Activated naive CD8-positive, alpha-beta T cell treated with anti-CD3 and anti-CD28 coated beads for 36 hours (primary cell): ENCODE measurements at places on chromosomes 7 and 10. TPM values are rescaled to one million over a fixed set of nuclear protein-coding genes. Genes with fewer than 3 reads are reported as not detected.

KLHDC10 gene
- 15.3 TPM for total RNA-seq

DNA sequence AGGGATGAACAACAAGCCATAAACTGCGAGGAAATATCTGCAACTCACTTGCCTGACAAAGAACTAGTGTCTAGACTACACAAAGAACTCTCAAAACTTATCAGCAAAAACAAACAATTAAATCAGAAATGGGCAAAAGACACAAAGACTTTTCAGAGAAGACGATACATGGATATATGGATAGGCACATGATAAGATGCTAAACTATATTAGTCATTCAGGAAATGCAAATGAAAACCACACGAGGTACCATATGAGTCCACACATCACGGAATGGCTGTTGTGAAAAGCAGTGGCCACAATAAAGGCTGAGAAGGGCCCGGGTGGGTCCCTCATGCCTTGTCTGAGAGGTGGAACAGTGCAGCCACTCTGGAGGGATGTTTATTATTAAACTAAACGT is 267.8 kb downstream of the WDR37 start:
- no peak for DNase-seq
- no peak overlapping the region for H3K27ac ChIP-seq
- H3K36me3 ChIP-seq = no peaks in the 10 kb centered on the region
- H3K4me1 ChIP-seq = peaks cover 5% of the 10 kb centered on the region
- H3K27me3 ChIP-seq = peaks cover 19% of the 10 kb centered on the region

SMARCD3 gene
- 4.1 TPM for total RNA-seq

DNA sequence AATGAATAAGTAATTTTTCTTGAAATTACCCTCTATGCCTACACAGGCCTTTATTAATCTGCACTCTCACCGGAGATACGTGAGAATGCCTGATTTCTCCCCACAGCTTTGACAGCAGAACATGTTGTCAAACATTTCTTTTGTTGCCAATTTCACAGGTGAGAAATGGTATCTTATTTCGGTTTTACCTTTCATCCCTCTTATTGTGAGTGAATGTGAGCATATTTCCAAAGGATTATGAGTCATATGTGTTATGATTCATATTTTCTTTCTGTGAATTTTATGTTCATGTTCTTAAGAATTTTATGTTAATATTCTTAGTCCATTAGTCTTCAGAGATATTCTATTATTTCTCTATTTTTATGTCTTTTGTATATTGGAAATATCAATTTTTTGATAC is 965.1 kb downstream of the CCSER2 start:
- H3K27ac ChIP-seq = no peak overlapping the region
- H3K27me3 ChIP-seq = no peaks in the 10 kb centered on the region
- H3K36me3 ChIP-seq = no peaks in the 10 kb centered on the region
- no peaks in the 10 kb centered on the region for H3K4me1 ChIP-seq
- H3K4me3 ChIP-seq = no peak overlapping the region

AZGP1 gene
- not detected for total RNA-seq

DNA sequence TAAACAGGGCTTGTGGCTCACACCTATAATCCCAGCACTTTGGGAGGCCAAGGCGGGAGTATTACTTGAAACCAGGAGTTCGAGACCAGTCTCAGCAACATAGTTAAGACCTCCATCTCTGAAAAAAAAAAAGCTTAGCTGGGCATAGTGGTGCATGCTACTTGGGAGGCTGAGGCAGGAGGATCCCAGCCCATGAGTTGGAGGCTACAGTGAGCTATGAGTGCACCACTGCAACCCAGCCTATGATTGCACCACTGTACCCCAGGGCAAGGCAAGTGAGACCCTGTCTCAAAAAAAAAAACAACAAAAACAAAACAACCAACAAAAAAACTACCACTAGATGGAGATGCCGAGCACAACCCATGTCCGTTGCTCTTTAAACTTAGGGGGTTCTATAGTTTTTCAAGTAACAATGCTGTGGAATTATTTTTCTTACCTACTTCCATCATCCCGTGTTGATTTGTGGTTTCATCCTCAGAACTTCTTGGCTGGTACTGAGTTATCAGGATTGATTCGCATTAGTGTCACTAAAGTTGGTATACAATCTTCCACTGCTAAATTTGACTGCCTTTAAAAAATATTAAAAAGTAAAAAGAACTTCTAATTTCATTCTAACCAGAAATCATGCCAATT is 12.2 kb upstream of the REPIN1 start:
- no peak for DNase-seq
- H3K27me3 ChIP-seq = no peaks in the 10 kb centered on the region
- no peak overlapping the region for H3K4me3 ChIP-seq
- peaks cover 38% of the 10 kb centered on the region for H3K4me1 ChIP-seq

- H3K27ac ChIP-seq = no peak overlapping the region
- no peak for DNase-seq
- H3K4me1 ChIP-seq = peaks cover 7% of the 10 kb centered on the region
- H3K4me3 ChIP-seq = no peak overlapping the region
- H3K27me3 ChIP-seq = peaks cover 40% of the 10 kb centered on the region
Observed at GRCh38 chr7:24769014-24769830, 12.0 kb upstream of the GSDME start.

GRCh38 chr10:29811751-29812427 is 177.1 kb upstream of the SVIL start:
- H3K27ac ChIP-seq = no peak overlapping the region
- H3K27me3 ChIP-seq = peaks cover 20% of the 10 kb centered on the region
- DNase-seq = peak; percentile 2
- H3K4me3 ChIP-seq = no peak overlapping the region

DNA sequence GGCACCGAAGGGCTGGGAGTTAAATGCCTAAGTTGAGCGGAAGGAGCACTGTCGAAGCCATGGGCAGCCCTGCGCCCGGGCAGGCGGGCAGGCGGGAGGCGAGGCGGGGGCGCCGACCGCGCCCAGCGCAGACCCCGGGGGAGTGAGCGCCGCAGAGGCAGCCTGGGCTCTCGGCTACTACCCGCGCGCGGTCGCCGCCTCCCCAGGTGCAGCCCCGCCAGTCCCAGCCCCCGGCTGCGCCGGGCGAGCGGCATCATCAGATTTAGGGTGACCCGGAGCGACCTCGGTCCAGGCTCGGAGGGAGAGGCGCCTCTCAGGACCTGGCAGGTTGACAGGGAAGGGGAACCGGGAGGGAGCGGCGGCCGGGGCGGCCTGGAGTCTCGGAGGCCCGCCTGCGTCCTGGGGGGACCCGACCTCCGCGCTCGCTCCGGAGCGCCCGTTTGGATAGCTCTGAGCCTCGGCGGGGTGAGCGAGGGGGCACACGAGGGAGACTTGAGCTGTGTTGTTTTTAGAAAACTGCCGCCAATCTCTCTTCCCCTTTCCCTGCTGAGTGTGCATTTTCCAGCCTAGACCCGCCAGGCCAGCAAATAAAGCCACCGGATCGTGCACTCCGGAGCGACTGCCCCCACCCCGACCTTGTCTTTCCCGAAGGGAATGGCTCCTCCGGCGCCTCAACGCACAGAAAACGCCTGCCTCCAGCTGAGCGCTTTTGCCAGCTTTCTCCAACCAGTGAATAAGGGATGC is 2.3 kb upstream of the NRP1 start:
- no peak overlapping the region for H3K4me3 ChIP-seq
- peaks cover 67% of the 10 kb centered on the region for H3K27me3 ChIP-seq
- H3K36me3 ChIP-seq = no peaks in the 10 kb centered on the region
- DNase-seq = peak; percentile 7
- H3K4me1 ChIP-seq = peaks cover 12% of the 10 kb centered on the region

TET1 gene
- 0.82 TPM for total RNA-seq

DNA sequence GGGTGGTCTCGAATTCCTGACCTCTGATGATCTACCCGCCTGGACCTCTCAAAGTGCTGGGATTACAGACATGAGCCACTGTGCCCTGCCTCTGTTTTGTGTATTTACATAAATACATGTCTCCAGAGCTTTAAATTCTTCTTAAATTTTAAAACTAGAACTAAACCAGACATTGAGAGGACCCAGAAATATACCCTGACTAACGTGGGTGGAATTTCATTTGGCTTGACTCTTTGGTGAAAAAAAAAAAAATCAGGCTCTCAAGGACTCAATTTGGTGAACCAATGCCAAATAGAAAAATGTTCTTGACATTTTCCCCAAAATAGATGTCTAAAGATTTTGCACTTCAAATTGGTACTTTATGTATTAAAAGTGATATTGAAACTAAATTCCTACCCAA is 16.6 kb upstream of the FAS start:
- no peak overlapping the region for H3K4me3 ChIP-seq
- no peaks in the 10 kb centered on the region for H3K36me3 ChIP-seq
- no peak overlapping the region for H3K27ac ChIP-seq
- no peaks in the 10 kb centered on the region for H3K27me3 ChIP-seq
- DNase-seq = no peak
- H3K4me1 ChIP-seq = peaks cover 15% of the 10 kb centered on the region

DNA sequence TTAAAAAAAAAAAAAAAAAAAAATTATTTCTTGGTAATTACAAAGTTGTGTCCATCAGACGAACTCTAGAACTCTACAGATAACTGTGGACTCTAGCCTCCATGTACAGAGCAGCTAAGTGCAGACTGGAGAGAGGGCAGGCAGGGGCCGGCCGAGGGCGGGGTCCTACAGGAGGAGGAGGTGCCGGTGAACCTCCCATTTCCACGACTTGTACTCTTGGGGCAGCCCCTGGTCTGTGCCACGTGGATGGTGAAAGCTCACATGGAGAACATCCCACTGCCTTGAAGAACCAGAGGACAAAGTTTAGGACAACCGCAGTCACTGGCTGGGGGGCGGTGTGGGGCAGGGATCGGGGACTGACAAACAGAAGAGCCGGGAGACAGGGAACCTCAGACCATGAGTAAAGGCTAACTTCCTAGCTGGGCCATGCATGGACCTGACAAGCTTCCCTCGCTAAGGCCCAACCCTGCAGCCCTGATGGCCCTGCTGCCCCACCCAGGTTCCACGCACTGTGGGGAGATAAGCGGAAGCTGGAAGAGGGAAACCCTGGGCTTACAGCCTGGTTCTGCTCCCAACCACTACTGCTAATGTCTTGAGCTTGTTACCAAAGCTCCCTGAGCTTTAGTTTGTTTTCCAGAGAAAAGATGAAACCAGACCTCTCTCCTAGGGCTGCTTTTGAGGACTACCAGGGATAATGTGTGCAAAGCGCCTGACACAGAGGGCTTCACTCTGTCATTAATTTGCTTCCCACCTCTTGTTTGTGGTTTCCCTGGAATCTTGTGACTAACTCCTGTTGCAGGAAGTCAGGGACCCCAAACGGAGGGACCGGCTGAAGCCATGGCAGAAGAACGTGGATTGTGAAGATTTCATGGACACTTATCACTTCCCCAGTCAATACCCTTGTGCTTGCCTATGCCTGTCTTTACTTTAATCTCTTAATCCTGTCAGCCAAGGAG is 16.1 kb upstream of the SEC61G start:
- H3K4me3 ChIP-seq = no peak overlapping the region
- no peak overlapping the region for H3K27ac ChIP-seq
- H3K27me3 ChIP-seq = peaks cover 35% of the 10 kb centered on the region
- no peak for DNase-seq
- peaks cover 6% of the 10 kb centered on the region for H3K4me1 ChIP-seq

DNA sequence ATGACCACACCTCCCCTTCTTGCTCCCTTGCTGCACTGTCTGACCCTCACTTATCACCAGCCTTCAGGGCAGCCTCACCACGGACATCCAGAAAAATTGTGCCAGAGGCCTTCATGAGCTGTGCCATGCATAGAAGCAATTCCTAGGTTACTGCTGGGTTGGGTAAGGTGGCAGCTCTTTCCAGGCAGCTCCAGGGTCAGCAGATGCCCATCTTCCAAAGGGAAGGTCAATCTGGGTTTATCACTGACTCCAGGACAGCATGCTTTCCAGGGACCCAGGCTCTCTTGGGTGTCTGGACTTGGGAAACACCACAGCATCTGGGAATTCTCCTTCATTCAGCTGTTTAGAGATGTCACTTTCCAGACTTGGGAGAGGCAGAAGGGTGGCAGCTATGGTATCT is 188.9 kb upstream of the CXCL12 start:
- DNase-seq = no peak
- no peaks in the 10 kb centered on the region for H3K36me3 ChIP-seq
- H3K27ac ChIP-seq = no peak overlapping the region
- H3K4me1 ChIP-seq = no peaks in the 10 kb centered on the region
- no peak overlapping the region for H3K4me3 ChIP-seq

MTURN gene
- 2.2 TPM for total RNA-seq

SNCG gene
- not detected for total RNA-seq

GRCh38 chr7:74031403-74032190 is 3.6 kb downstream of the ELN start:
- H3K4me3 ChIP-seq = no peak overlapping the region
- H3K4me1 ChIP-seq = peaks cover 6% of the 10 kb centered on the region
- DNase-seq = no peak
- no peaks in the 10 kb centered on the region for H3K36me3 ChIP-seq
- H3K27me3 ChIP-seq = peaks cover 32% of the 10 kb centered on the region

- H3K4me1 ChIP-seq = peaks cover 7% of the 10 kb centered on the region
- DNase-seq = no peak
- H3K36me3 ChIP-seq = no peaks in the 10 kb centered on the region
- peaks cover 16% of the 10 kb centered on the region for H3K27me3 ChIP-seq
- no peak overlapping the region for H3K27ac ChIP-seq
- no peak overlapping the region for H3K4me3 ChIP-seq
Observed at GRCh38 chr7:73891178-73891885, 30.4 kb downstream of the TMEM270 start.

DNA sequence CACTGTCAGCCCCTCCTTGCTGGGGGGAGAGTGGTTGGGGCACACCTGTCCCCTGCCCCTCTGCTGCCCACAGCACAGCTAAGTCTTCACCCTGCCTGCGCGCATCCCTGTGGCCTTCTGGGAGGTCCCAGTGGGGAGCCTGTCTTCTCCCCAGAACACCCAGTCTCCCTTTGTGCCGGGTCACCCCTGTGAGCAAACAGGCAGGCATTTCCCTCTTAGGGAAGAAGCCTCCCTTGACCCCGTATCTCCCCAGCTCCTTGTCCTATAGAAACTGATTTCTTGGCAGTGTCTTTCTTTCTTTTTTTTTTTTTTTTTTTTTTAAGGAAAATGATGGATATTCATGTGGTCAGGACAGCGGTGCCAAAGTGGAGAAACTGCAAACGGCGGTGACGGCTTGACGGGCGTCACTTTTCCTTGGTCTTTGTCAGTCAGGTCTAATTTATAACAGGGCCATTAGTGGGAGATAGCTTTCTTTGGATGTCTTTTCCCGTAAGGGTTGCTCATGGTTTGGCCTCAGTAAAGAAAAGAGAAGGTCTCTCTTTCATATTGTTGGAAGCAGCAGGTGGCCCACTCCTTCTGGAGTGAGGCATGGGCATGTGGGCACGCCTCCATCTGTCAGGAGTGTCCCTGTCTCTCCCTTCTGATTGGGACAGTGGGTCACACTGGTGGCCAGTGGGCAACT is 115.3 kb downstream of the NKX6-2 start:
- no peaks in the 10 kb centered on the region for H3K36me3 ChIP-seq
- H3K27ac ChIP-seq = no peak overlapping the region
- peaks cover 10% of the 10 kb centered on the region for H3K4me1 ChIP-seq
- no peaks in the 10 kb centered on the region for H3K27me3 ChIP-seq

DNA sequence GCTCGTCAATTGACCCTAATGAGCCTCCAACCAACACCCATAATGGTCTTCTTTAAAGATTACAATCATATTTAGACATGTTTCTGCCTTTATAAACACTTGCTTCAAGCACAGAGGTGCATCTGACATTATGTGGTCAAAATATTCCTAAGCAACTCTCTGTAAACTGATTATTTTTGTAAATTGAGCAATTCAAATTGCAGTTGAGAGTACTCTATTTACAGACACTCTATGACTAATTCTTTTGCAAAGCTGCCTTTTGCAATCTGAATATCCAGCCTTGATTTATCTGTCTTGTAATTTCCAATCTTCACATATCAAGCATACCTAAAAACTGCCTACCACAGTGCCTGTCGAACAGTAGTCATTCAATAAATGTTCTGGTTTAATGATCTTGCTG is 112.0 kb downstream of the PDE1C start:
- no peak overlapping the region for H3K27ac ChIP-seq
- DNase-seq = no peak

GRCh38 chr7:16447876-16448275 is 17.7 kb downstream of the SOSTDC1 start:
- no peak for DNase-seq
- H3K4me1 ChIP-seq = no peaks in the 10 kb centered on the region
- H3K4me3 ChIP-seq = no peak overlapping the region
- H3K27ac ChIP-seq = no peak overlapping the region
- no peaks in the 10 kb centered on the region for H3K36me3 ChIP-seq
